Stimulated activated CD8-positive, alpha-beta memory T cell treated with anti-CD3 and anti-CD28 coated beads, Interleukin-4, amount 100 ng/mL, for 1 hour (primary cell): ENCODE measurements at places on chromosomes 11 and 22.
A peak's percentile ranks its signal among the peaks of the same experiment; 100 is the strongest.

- DNase-seq: no peak
These were observed 102.7 kb upstream of the TRPC6 start for GRCh38 chr11:101686514-101686913.

DNA sequence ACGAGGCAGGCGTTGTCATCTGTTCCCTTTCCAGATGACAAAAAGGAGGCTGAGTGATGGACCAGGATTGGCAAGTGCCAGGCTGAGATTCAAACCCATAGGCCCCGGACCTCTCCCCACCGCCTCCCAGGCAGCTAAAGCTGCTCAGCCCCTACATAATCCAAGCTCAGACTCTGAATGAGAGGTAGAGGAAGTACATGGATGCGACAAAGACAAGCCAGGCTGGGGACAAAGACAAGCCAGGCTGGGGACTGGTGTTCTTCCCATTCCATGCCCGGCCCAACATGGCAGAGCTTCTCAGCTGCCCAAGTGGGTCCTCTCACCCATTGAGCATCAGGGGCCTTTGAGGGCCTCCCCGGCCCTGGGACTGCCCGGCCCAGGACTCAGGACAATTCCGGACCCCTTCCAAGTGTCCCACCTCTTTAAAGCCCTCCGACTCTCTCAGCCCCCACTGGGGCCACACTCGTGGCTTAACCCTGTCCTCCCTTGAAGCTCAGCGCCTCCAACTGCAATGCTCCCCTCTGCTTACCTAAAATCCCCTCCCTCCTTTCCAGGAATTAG, 4.8 kb downstream of the MFNG start:
- no peak for DNase-seq

DNA sequence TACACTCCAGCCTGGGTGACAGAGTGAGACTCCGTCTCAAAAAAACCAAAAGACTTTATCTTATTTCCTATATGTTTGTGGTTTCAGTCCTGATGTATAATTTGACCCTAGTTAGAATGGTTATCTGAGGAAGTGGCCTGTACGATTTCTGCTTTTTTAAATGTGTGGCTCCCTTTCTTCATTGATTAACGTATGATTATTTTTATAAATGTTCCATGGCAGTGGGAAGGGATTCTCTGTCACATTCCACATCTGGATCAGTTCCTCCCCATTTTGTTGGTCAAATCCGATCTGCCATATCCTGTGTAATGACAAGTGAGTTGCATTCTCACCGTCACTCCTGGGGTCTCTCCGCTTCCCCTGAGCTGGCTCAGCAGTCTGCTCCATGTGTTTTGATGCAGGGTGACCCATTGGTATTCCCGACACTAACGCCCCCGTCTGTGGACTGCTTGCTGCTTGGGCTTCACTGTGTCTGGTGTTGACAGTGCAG, 20.3 kb downstream of the NEAT1 start:
- DNase-seq: no peak

- DNase-seq: no peak
These were observed 8.6 kb downstream of the GTF2H1 start for GRCh38 chr11:18330921-18331320.

DNA sequence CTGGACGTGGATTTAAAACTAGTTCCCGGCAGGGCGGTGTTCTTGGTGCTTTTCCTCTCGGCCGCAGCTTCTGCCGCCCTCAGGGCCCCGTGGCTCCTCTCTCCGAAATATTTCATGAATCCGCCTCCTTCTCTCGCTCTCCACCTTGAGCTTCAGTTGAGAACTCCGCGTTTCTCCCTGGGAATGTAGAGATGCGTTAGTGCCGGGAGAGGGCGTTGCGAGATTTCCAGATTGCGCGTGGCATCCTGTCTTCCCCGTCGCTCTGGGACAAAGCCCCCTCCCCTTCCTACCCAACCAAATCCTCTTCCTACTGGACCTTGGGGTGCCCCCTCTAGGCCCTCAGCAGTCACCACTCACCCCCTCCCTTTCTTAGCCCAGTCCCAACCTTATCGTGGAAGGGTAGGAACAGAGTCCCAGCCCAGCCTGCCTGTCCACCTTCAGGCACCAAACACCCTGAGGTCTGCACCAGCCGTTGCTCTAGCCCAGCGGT, 15.5 kb upstream of the RAC2 start:
- no peak for DNase-seq

GRCh38 chr22:24289114-24289513, 18.5 kb downstream of the SPECC1L start:
- DNase-seq: no peak

GRCh38 chr11:76888989-76889388, 28.3 kb downstream of the ACER3 start:
- DNase-seq: no peak

DNA sequence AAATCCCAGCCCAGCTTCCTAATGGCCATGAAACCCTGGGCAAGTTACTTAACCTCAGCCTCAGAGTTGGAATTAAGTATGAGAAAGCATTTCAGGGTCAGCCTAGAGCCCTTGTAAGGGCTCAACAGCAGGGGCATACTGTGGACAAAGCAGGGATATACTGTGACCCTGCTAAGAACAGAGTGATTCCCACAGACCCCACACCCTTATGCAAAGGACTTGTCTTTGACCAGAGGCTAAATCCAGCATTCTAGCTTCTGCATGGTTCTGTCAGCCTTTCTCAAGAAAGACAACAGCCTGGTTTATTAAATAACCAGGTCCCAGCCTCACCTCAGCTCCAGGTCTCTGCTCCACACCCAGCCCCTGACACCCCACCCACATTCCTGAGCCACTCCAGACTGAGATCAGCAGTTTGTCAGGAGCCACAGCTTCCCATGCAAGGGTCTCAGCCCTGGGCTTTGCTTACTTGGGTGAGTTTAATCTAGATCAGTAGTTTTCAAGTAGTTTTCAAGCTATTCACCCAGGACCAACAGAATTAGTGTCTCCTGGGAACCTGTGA, 69.2 kb downstream of the GALNT18 start:
- no peak for DNase-seq

- DNase-seq: no peak
These were observed 411 bp downstream of the ACTN3 start for GRCh38 chr11:66546966-66547661.

GRCh38 chr11:78870655-78871054, 296.0 kb upstream of the NARS2 start:
- DNase-seq: no peak

DNA sequence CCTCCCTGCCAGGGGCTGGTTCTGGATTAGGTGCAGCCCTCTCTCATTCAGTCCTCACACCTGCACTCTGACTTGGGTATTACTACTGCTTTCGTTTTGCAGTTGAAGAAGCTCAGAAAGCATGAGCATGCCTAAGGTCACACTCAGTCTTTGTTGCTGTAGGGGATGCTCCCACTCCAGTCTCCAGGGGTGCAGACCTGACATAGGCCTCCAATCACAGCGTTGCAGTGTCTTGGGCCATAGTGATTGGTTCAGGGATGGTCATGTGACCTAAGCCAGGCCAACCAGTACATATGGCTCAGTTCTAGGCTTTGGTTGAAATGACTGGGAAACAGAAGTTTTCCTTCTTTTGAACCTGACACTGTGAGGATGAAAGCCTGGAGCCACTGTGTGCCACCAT, 61.7 kb downstream of the FBXO7 start:
- DNase-seq: no peak

DNA sequence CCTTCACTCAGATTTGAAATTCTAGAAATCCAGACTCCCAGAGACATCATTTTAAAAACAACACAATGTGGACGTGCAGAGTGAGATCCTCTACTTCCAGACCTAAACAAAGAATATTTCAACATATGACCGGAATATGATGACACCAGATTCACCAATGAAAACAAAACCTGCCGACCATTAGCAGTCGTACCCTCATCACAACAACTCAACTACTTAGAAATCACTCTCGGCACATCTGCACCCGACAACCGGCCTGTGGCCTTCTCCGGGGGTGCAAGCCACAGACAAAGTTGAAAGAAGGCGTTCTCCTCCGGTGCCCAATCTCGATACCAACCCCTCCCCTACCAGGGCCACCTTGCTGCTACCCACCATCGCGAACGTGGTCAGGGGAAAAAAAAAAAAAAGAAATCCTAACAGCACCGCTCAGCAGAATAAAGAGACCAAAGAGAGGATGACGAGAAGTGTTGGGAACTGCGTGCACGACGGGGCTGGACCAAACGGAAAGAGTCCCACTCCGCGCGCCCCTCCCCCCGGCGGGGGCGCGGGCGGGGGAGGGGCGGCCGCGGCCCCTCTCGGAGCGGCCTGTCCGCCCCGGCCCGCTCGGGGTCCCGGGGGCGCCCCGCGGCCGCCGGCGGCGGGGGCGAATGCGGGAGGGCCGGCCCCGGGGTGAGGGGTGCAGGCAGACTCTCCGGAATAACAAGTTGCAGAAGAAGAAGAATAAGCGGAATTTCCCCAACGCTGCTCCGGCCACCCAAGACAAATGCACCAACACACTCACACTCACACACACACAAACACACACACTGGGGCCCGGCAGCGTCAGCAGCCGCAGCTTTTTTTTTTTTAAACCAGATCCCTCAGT, 1.7 kb downstream of the PHF21A start:
- DNase-seq: peak; percentile 22

- DNase-seq: no peak
These were observed 19.4 kb downstream of the EHF start for GRCh38 chr11:34640050-34640923.

- DNase-seq: peak; percentile 76
These were observed 50.3 kb downstream of the CD6 start for GRCh38 chr11:61021661-61022212.

GRCh38 chr11:70603756-70604211, 205.5 kb downstream of the CTTN start:
- DNase-seq: no peak

- no peak for DNase-seq
These were observed 242.0 kb upstream of the SYN3 start for GRCh38 chr22:33300165-33300564.

DNA sequence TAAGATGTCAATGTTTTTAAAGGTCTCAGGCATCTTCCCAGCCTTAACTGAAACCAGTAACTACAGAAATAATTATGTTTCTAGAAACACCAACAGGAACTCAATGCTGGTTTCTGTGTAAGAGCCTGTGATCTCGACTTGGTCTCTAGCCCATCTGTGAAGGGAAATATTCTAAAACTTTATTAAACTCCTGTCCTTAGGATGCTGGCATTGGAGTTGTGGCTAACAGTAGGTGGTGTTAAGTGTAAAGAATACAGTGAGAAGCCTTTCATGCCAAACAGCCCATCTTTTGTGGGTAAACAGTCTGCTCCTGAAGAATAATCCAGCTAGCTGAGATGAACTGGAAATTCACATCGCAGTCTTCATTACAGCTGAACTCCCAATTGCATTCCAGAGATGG, 133.2 kb downstream of the ADAMTS15 start:
- DNase-seq: no peak

- no peak for DNase-seq
These were observed 84.3 kb upstream of the TMEM45B start for GRCh38 chr11:129731316-129731715.

GRCh38 chr11:68460741-68461574, at the start of gene PPP6R3:
PPP6R3 (plus strand) TSS chr11:68460752; CDS start chr11:68537665, 76,913 bp downstream.
- no peak for DNase-seq

- no peak for DNase-seq
These were observed 21.6 kb upstream of the BBOX1 start for GRCh38 chr11:27018902-27019529.

GRCh38 chr11:43145653-43146052, 166.1 kb upstream of the API5 start:
- DNase-seq: no peak

GRCh38 chr11:45087086-45087899, 59.1 kb upstream of the PRDM11 start:
- no peak for DNase-seq

- DNase-seq: peak; percentile 99
These were observed 14.0 kb downstream of the SSH3 start for GRCh38 chr11:67317205-67317887.

DNA sequence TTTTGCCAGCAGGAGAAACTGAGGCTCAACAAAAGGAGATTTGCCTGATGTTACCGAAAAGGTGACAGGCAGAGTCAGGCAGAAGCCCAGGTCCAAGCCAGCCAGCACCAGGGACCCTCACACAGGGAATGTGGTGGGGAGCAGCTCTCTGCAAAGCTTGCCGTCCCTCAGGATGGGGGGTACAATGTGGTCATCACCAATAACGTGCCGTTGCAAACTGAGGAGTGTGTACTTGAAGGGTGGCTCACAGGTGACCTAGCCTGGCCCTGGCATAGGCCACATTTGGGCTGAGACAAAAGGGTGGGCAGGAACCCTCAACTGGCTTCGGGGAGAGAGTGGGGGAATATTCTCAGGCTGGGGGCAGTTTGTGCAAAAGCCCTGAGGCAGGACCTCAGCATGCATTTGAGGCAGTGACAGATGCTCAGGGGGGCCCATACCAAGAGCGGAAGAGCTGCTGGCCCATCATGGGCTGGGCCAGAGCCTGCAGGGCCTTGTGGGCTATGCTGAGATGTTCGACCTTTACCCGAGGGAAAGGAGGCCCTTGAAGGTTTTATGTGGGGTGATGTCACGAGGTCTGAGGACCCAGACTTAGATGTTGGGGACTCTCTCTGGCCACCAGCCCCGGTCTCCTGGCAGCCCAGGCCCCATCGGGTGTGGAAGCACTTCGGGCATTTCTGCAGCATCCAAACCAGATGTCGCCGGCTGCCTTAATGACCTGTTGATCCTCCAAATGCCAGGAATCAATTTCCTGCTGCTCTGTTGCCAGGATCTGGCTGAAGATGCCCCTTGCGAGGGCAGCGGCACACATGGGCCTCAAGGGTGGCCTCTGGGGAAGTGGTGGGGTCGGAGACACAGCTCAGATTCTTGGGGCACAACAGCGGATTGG, 57.4 kb upstream of the SHISAL1 start:
- no peak for DNase-seq
